ENCODE measurements at places on chromosomes 7 and 10.
A peak's percentile ranks its signal among the peaks of the same experiment; 100 is the strongest.

- DNase-seq, result no peak
Measured at GRCh38 chr10:114730291-114730690, 72.2 kb upstream of the ABLIM1 start.

- DNase-seq, result no peak
Measured at GRCh38 chr7:129332254-129333035, 101.8 kb upstream of the STRIP2 start.

DNA sequence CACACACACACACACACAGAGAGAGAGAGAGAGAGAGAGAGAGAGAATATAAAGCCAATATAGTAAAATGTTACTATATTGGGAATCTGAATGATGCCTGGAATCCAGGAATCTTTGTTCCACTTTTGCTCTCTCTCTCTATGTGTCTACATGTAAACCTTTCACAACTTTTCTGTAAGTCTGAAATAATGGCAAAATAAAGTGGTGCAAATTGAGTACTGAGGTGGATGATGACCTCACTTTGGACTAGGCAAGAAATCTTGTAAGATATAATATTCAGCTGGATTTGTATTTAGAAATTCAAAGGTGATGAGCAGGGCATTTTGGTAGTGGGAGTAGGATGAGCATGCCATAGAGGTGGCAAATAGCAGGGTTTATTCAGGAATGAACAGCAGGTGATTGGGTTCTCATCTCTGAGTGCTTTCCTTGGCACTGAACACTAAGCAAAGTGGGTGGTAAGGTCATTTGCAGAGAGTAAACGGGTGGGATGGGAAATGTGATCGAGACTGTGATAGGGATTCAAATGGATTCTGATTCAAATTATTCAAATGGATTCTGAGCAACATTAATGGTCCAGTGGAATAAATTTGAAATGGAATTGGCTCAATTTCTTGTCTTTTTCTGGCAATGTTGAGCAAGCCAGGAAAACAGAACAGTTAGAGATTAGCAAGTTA, 9.7 kb upstream of the ANLN start:
- DNase-seq, result no peak

DNA sequence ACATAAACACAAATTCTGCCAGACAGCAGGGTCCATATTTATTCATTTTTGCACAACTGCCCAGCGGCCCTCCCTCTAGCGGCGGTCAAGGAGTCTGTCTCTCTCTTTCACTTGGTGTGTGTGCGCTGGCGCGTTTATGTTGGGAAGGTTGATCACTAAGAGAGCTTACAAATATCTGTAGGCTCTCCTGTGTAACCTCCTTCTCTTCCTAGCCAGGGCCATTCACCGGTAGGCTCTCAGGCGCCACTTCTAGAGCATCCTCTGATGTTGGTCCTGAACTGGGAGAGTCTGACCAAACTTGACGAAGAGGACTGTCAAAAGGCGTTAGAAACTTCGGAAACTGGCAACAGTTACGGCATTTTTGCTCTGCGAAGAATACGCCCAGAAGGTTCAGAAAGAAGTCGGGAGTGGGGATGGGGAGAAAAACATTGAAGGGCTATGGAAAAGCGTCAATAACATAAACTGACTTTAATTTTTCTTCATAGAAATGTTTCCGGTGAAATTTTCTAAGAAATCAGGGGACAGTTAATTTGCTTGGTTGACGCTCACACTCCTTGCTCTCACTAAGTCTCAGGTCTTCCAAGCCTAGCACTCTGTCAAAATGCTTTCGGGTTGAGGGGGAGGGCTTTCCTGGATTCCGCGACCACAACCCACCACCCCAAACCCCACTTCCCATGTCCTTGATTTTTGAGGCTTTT, 731.1 kb downstream of the ZWINT start:
- no peak for DNase-seq

GRCh38 chr7:95772771-95773581, 622 bp downstream of the DYNC1I1 start:
- DNase-seq, result no peak

DNA sequence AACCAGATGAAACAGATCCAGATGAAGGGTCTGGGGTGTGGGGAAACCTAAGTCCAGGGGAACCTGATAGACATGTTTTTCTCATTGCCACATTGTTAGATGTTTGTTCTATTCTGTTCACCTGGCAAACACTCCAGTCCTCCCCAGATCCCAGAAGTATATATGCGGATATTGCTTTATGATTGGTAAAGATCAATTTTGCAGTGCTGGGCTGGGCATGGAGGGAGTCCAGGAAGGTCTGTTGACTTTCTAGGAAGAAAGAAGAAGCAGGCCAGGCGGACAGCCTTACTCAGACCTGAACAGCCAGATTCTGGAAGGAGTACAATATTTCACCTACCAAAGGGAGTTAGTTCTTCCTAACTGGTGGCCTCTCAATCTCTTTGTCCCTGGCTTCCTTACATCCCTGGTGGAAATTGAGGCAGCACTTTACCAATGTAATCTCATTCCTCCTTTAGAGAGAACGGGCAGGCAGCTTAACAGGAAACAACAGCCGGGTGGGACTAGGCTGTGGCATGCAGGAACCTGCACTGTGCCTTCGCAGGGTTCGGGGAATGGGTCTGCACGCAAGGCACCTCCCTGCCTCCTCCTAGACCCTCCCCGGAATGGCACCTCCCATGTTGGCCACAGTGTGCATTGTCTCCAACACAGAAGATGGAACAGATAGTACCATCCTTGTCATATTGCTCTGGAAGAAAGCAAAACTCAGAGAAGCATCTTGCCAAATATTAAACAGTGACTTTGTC, 930 bp downstream of the GIMAP6 start:
- peak; percentile 48 for DNase-seq

GRCh38 chr10:121956111-121957061, 18.6 kb downstream of the NSMCE4A start:
- no peak for DNase-seq

- DNase-seq, result peak; percentile 72
Measured at GRCh38 chr10:49407552-49408137, 11.8 kb upstream of the DRGX start.

GRCh38 chr7:139118234-139118804, 8.8 kb upstream of the ZC3HAV1 start:
- no peak for DNase-seq

DNA sequence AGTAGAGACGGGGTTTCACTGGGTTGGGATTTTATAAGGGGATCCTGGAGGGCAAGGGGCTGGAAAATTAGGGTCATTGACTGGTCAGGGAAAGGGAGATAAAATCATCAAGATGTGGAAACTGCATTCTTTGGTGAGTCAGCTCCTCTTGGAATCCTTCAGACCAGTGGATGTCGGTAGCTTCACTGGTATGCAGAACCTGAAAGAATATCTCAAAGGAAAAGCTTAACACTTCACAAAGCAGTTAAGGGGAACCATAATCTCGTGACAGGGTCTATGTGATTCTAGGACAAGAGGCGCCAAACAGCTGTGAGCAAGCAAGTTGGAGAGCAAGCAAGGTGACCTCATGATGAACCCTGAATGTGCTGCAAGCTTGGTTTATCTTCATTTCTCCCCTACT, 634.7 kb upstream of the AUTS2 start:
- no peak for DNase-seq

DNA sequence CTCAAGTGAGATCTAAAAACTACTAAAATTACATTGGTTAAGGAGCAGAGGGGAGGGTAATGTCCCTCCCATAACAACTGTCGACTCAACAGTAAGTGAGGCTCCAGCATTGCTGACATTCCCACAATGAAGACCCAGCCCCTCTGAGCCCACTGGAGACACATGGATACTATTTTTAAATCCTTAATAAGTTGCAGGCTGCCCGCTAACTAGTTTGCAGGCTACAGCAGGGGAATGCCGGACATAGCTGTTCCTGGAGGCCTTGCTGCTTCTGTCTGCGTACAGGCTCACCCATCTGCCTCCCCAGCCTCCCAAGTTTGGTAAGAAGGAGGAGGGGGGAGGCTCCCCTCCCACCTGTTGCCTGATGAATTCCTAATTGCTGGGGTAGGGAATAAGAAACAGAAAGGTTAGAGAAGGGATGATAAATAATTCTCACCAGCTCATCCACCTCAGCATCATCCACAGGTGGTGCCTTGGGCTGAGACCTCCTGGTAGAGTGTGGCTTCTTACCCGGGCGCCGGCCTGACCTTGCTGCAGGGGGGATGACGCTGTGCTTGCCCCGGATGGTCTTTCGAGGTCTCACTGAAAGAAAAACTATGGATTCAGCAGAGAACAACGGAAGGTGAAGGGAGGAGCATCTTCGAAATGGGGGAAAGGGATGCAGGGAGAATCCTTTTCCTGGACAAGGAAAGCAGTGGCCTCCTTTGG, 10.1 kb downstream of the FZD9 start:
- DNase-seq, result no peak

DNA sequence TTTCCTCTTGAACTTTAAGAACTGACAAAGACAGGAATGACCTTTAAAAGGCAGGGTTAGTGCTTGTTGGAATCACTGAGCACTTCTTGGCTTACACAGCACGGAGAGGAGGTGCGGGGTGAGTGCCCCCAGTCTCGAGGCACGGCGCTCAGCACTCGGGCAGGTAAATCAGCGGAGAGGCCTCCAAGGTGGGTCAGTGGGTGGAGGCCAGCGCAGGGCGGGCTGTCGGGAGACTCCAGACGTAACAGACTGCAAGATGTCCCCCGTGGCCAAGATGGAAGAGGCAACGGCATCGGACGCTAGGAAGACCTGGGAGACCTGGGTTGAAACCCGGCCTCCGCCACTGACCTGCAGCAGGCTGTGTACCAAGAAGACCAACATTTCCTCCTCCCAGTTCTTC, 149.4 kb downstream of the MAD1L1 start:
- no peak for DNase-seq

- DNase-seq, result no peak
Measured at GRCh38 chr7:3951316-3952055, 650.4 kb downstream of the SDK1 start.

DNA sequence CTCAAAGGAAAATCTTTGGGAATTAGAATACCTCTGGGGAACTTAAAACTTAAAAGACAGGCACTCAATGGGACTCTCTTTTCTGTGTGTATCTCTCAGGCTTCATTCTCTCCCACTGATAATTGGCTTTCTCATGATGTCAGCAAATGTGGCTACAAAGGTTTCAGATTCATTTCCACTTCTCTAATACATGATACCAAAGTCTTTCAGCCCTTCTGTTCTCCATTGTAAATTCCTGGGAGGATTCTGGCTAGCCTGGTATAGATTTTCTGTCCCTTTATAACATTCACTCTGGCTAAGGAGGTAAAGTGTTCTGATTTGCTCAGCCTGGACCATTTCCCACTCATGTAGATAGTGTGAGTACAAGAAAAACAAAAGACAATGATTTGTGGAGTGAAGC, 606.2 kb downstream of the PCDH15 start:
- DNase-seq, result no peak

DNA sequence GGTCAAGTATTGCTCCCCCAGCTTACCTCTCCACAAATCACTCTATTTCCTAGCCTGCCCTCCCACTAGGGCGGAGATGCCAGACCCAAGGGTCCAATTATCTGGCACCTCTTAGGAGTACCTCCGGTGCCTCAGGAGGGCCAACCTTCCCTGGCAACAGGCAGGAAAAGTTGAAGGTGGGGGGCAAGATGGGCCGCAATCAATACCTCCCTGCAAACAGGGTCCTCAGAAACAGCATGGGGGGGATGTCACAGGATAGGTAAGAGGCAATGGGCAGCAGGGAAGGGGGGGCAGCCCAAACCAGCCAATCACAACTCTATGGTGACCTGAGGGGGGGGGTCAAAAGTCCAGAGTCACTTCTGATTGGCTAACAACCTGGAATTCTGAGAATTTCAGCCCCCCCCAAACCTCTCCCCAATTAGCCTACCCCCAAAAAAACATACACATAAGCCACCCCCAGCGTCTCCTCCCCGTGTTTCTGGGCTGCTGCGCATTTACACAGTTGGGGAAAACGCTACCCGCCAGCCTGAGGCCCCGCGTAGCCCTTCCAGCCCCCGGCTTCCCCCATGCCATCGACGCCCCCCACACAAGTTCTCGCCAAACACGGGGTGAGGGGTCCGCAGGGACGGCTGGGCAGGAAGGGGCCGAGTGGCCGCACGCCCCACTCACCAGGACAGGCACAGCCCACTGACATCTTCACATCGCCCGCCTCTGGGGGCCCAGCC, 589 bp downstream of the LDB1 start:
- DNase-seq, result peak; percentile 39

DNA sequence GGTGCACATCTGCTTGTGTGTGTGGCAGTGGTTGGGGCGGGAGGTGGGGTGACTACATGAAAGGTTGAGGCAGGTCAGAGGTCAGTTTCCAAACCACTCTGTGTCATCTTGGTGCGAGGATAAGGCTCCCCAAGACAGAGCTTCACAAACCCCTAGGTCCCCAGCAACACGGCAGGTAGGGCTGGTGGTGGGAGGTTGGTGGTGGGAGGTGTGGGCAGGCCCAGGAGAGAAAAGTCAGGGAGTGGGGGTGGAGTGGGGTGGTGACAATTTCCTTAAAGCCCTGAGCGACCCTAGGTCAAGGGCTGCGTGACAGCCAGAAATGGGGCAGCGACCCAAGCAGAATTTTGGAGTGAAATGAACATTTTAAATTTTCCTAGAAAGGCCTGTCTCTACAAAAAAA, 1.6 kb upstream of the STRA8 start:
- no peak for DNase-seq

DNA sequence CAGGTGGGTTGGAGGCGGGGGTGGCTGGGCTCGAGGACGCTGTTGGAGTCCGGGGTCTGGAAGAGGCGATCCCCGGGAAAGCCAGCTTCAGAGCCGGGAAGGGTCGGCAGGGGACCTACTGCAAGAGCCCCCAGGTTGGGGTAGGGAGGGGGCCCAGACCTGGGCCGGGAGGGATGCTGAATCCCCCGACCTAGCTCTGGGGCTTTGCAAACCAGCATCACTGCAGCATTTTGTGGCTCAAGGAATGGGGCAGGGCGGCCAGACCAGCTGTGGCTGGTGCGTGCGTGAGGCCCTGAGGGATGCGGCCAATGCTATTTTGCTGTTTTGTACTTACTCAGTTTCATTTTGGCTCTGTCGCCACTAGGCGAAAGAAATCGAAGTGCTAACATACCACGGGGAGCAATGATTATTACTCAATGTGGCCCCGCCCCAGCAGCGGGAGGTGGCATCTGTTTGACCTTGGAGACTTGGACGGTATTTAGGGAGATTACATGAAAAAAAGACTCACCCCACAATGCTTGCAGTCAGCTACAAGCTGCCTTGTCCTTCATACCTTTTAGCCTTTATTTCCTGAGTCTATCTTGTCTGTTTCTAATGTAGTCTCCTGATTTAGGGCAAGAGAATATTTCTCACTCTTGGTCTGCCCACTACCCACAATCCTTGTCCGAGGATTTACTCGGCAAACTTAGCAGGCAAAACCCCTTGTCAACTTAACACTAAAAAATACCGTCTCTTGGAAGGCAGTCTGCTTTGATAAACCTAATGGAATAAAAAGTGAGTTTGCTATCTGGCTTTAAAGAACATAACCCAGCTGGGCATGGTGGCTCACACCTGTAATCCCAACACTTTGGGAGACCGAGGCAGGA, 16.2 kb downstream of the HSPB1 start:
- peak; percentile 56 for DNase-seq

DNA sequence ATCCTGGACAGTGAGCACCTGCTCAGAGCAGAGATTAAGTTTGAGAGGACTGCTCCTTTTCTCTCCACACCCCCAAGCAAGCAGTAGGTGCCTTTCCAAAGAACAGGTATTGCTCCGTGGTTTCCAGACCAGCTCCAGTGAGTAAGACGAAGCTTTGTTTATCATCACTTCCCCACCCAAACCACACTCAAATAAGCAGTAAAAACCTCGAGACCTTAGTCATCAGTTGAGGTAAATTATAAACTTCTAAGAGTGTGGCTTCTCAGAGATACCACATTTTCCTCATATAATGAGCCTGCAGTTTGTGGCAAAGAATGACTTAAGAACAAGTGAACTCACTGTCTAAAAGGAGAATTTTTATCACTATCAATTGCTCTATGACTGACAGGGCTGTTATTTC, 50.0 kb upstream of the GRB10 start:
- no peak for DNase-seq

GRCh38 chr10:69486922-69487730, 35.9 kb downstream of the TSPAN15 start:
- DNase-seq, result no peak

Data from stimulated activated CD4-positive, alpha-beta T cell treated with anti-CD3 and anti-CD28 coated beads, Interleukin-4, amount 100 ng/mL, for 1 hour (primary cell).